ENCODE measurements at places on chromosomes 5 and 9.

DNA sequence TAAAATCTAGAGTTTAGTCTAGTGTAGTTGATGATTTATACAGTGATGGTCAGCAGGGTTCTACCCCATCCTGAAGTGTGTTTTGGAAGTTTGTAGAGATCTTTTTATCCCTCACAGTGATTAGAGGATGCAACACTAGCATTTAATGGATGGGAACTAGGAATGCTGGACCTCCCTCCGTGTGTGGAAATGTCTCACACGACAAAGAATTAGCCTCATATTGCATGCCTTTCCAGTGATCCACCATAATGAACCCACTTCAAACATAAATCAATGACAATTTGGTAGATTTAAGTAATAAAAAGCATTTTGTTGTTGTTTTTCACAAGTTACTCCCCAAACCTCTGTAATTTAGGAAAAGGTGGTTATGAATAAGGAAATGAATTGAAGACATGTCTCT lies 82.5 kb upstream of the LMNB1 start:
- DNase-seq, result no peak

DNA sequence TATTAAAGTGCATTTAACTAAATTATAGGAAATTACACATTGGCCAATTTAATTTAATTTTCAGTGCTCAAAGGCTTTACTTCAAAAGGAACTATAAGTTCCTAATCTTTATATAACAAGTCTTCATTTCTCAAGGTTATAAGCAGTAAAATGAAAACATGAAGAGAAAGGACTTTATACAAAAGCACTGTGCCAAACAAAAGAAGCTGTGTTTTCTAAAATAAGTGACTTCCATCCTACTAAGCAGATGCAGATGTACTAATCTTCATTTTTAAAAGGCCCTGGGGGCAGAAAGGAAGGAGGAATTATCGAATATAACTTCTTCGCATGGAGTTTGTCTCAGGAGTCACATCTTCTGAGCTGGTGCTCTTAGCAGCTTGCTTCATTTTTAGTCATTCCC lies 81.4 kb downstream of the SHC3 start:
- no peak for DNase-seq

GRCh38 chr5:36606428-36607113 lies at the start of gene SLC1A3:
Gene SLC1A3, plus strand, starts transcription at chr5:36606606. Its CDS starts 1,818 bp downstream, at chr5:36608424.
- no peak for DNase-seq

DNA sequence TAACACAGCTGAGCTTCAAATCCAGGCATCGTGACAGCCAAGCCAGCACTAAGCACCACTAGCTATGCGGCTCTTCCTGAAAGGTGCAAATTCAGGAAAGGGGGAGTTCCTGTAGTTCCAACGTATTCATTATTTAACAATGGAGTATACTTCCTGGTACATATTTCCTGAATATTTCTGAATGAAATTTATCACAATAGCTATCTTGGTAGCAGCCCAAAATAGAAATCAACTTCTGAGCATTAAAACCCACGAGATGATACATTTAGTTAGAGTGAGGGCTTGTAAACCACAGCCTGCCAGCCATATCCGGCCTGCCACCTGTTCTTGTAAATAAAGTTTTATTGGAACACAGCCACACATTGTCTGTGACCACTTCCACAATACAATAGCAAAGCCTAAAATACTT lies 109.7 kb upstream of the RETREG1 start:
- DNase-seq, result no peak

DNA sequence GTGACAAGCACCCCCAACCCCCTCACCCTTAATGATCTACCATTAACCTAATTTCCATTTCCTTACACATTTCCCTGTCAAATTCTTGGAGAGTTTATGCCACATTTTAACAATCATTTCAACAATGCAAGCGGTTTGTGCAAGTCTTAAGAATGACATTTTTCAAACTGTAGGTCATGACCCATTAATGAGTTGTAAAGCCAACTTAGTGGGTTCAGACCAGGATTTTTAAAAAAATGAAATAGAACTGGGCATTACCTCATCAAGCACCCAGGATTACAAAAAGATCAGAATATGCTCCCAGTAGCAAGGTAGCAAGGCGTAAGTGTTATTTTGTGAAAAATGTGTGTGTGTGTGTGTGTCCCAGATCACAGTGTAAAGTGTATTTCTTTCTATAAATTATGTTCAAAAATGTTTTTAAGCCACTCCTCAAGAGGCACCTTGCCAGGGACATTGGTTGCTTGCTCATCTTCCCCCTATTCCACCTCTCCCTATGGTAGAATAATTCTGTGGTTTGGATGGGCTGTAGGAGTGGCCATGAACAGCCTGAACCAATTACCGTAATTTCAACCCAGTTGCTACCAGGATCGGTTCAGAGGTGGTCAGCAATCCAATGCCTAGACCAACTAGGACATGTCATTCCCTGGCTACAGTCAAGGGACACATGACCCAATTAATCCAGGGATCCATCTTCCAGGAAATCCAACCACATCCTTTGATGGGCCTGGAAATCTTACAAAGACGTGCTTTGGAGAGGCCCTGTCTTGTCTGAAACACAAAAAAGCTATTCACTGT lies 14.4 kb upstream of the TGFBR1 start:
- DNase-seq, result no peak

- no peak for DNase-seq
Measured at GRCh38 chr5:172785429-172786088, 14.6 kb upstream of the DUSP1 start.

GRCh38 chr5:78647351-78647818 lies 1.2 kb downstream of the LHFPL2 start:
- no peak for DNase-seq

DNA sequence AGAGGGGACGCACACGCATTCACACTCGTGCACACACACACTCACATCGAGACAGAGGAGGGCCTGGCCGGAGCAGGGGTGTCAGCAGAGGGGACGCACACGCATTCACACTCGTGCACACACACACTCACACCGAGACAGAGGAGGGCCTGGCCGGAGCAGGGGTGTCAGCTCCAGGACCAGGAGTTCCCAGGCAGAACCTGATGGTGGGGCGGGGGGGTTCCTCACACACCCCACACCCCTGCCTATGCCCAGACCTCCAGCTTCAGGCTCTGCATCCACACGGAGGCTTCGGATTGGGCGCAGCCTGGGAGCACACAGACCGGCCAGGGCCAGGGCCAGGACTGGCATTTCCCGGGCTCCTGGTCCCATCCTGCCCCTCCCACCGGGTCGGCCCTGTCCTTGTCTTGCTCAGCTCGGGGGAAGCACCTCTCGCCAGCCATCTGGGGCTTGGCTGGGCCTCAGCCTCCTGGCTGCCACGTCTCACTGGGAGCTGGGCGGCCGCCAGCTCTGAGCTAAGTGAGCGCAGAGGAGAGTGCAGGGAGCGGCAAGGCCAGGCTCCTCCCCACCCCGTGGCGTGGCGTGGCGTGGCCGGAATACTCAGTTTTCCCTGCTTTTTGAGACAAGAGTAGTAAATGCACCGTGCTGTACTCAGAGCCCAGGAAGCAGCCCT lies 31.3 kb downstream of the ADAMTS2 start:
- no peak for DNase-seq

DNA sequence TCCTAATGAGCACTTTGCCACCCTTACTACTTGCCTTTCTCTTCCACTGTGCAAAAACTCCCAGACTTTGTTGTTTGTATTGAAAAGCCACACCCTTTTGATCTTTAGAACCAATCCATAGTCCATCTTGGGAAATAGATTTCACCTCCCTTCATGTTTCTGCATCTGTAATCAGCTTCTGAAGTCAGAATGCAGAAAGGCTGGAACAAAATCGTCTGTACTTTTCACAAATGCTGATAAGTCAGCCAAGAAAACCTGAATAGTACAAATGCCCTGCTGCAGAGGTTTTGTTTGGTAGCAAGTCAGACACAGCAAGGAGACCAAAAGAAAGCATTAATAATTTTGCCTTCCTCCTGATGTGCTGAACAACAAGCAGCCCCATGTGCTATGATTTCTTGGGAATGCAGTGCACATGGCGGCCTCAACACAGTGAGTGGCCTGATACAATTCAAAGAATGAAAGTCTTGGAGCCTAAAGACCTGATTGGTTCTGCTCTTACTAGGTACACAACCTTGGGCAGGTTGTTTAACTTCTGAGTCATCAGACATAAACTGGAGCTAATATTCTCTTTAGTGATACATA lies 59.2 kb upstream of the STK32A start:
- DNase-seq, result no peak

DNA sequence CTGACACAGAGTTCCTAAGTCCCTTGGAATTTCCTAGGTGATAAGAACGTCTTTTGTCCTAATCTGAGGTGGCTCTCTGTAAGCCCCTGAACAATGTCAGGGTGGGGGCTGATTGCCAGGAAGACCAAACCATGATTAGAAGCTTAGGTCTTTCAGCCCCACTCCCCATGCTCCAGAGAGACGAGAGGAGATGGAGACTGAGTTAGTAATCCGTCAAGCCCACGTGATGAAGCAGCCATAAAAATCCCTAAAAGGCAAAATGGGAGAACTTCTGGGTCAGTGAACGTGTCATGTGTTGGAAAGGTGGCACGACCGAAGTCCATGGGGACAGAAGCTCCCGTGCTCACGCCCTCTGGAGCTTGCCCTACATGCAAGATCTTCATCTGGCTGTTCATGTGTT lies 85.6 kb downstream of the RAD23B start:
- DNase-seq, result no peak

DNA sequence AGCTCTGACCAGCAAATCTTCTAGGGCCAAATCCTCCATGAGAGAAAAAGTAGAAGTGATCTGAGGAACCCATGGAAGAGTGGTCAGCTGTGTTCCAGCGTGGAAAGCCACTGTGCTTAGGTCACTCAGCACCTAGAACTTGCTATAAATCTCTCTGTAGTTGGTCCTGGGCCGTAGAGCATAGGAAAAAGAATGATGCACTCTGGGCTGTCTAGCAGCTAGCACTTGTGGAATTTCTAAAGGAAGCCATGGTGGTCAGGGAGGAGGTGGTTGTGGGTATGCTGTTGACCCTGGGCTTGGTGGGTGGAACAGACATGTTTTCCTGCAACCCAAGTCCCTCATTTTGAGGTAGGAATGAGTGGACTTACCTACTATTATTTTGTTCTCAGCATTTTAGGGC lies 48.1 kb downstream of the GGTA1 start:
- no peak for DNase-seq

GRCh38 chr9:38318759-38319495 lies 73.6 kb upstream of the ALDH1B1 start:
- DNase-seq, result no peak

GRCh38 chr5:108278285-108279240 lies 103.3 kb downstream of the FBXL17 start:
- no peak for DNase-seq

DNA sequence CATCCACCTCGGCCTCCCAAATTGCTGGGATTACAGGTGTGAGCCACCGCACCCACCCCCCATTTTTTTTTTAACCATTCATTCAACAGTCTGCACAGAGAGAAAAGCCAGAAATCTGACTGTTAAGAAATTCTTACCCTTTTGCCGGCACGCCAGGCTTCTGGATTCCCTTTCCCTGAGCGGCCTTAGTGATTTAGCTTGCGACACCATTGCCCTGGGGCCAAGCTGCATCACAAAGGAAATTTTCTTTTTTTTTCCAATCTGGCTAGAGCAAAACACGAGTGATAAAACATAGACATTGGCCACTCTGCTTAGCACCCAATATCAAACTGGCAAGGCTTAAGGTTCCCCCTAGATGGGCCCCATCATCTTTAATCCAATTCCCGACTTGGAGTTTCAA lies 21.2 kb upstream of the ATOSB start:
- no peak for DNase-seq

DNA sequence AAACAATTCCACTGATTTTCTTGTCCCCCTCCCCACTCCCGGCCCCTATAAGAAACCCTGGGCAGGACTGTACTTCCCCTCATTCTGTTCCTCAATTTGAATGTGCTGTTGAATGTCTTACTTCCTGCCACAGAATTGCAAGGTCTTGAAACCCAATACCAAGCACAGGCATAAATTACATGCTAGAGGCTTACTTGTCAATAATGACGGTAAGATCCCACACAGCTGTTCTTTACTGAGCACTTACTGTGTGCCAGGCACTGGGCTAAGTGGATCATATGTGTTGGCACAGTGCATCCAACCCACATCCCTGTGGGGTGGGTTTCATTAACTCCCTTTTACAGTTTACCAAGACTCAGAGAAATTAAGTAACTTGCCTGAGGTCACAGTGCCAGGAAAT lies 63.4 kb downstream of the MVB12B start:
- no peak for DNase-seq

DNA sequence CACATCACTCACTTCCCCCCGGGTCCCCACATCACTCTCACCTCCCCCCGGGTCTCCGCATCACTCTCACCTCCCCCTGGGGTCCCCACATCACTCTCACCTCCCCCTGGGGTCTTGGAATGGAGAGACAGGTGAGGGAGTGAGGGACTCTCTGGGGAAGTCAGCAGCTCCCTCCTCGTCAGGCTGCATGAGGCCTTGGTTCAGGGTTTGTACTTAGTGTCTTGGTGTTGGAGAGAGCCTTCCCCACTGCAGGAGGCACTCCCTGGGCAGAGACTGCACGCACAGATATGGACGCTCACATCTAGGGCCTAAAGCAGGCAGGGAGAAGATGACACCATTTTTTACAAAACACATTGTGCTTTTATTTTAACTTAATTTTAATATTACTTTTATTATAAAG lies 56.5 kb upstream of the IRX4 start:
- DNase-seq, result no peak

- no peak for DNase-seq
Measured at GRCh38 chr5:155926031-155926430, 400.9 kb upstream of the SGCD start.

DNA sequence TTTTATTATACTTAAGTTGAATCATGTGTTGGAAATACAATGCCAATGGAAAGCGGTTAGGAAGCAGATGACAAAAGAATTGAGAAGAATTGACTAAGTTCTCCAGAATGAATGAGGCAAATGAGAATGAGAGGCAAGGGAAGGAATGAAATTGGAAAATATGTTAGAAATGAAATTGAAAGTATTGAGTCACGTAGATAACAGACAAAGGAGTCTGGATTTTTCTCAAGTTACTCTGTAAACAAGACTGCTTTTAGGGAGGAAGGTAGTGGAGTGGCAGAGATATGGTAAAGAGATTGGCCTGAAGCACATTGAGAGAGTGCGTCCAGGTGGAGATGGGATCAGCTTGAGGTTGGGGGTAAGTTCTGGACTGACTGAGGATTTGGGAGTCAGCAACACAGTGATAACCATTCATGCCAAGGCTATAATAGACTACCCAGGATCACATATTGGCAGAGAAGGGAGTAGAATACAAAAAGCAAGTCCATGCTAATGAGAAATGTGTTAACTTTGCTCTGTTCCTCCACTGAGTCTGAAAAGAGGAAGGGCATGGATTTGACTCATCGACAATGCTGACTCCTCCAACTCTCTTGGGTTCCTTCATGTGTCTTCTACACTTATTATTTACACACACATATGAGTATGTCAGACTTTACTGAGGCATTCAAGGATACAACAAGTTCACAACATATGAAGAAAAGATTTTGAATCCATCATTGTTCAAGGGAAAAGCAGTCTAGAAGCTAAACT lies 814.2 kb upstream of the ZNF608 start:
- DNase-seq, result no peak

- DNase-seq, result no peak
Measured at GRCh38 chr9:5442400-5443011, 4.8 kb upstream of the PLGRKT start.

GRCh38 chr5:527646-528628 lies 3.7 kb upstream of the SLC9A3 start:
- DNase-seq, result no peak

Measured in activated CD4-positive, alpha-beta T cell treated with anti-CD3 and anti-CD28 coated beads, Interleukin-2, amount 50 U/mL, for 4 hours (primary cell).